H9 (cell line): ENCODE measurements at places on chromosomes 7 and 10.
A peak's percentile ranks its signal among the peaks of the same experiment; 100 is the strongest.

DNA sequence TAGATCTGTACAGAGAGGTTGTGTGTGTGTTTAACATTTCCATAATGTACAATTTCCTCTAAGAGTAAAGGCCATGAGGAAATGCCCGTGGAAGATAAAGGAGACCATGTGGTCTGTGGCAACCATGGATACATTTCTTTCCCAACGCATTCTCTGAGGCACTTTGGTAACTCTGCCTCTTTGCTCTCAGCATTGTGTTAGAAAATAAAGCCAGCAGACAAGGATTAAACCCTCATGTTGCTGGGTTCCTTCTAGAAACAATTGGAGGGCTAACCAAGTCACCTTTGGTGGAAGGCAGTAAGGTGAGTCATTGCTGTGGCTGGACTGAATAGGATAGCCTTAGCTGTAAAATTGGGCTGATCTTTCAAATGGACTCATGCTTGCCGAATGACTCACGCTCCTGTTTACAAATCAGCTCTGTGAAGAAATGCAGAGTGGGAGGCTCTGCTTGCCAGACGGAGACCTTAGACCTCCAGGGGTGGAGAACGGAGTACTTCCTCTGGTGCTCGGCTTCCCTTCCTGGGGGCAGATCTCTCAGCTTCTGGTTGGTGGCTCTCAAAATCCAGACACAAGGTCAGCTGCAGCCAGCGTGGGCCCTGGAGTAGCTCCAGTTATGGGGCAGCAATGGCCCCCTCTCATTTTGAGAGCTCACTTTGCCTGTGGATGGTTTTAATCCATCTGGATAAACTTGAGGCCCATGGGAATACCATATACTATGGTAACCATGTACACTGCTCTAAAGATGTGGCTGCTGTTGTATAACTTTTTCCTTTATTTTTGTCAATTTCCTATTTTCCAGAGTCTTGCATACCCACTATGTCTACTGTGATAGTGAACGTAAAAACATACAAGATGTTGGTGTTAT lies 137.3 kb downstream of the TCF7L2 start:
- peak; percentile 84 for DNase-seq

DNA sequence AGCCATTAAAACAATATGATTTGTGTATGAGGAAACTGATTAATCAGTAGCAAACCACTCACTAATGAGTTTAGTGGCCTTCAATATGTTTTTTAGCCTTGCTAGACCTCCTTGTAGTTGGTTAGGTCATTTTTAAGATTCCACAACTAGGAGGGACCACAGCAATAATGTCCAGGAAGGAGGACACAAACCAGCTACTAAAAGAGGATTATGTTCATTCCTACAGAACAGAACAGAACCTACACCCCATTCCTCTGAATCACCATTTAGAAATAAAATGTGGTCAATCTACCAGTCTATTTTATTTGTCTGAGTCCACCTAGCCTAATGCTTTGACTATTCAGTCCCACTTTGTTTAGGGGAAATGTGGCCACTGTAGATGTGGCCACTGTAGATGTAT lies 226.3 kb downstream of the GLI3 start:
- DNase-seq: no peak

DNA sequence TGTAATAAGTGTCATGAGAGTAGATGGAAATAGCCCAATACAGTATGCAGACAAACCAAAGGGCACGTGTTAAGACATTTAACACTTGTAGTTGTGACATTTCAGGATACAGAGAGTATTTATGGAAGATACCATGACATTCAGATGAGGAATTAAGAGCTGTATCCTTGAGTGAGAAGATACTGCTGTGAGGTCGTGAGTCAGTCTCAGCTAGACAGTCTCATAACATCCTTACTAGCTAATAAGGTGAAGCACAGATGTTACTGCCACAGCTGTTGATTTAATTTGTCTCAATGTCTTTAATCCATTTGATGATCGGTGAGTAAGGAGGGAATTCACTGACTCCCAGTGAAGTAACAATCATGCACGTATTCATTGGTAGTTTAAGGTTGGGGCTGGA lies 288.0 kb upstream of the AKR1E2 start:
- no peak for DNase-seq

DNA sequence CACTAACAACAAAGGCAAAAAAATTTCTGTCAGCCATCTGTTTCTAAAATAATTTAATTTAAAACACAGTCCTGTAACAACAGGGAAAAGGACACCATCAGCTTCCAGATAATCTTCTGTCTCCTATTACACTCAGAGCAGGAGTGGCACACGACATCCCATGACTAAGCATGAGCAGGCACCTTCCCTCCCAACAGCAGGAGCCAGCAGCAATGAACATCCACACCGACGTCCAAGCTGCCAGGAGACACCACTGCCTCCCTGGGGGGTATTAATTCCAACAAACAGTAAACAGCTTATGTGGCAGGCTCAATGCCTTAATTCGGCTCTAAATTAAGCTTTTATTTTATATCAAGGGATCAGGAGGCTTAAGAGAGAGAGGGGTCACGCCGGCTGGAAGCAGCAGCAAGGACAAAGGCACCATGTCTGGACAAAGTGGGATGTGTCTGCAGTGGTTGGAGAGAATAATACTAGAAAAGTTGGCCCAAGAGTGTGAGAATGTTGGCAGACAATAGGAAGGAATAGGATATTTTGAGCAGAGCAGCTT lies 45.7 kb downstream of the KIAA1549 start:
- DNase-seq: no peak

DNA sequence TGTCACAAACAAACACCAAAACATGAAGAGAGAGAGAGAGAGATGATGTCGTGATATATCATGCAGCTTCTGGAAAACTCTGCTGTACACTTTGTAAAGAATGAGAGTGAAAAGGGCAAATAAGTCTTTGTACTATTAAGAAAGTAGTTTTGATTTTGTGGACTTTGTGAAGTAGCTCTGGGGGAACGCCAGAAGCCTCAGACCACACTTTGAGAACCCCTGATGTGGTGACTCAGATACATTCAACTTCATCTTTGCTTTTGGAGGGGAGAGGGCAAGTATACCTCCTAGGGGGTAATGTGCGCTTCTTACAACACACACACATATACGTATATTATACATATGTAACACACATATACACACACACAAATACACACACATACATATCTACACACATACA lies 84.3 kb downstream of the GALNT17 start:
- no peak for DNase-seq

DNA sequence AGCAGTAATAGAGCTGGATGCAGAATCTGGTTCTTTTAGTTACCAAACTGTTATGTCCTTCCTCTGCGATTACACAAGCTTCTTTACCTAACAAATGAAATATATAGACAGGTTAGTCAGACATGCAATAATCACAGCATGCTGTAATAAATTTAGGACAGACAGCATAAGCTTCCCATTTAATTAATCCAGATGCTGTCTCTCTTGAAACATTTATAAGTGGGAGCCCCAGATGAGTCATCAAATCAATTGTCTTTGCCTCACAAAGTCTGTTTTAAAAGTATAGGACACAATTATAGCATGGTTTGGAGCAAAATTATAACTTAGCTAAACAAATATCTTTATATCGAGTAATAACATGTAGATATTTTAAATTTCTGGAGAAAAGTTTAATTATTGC lies 1.6 kb downstream of the CDNF start:
- no peak for DNase-seq

DNA sequence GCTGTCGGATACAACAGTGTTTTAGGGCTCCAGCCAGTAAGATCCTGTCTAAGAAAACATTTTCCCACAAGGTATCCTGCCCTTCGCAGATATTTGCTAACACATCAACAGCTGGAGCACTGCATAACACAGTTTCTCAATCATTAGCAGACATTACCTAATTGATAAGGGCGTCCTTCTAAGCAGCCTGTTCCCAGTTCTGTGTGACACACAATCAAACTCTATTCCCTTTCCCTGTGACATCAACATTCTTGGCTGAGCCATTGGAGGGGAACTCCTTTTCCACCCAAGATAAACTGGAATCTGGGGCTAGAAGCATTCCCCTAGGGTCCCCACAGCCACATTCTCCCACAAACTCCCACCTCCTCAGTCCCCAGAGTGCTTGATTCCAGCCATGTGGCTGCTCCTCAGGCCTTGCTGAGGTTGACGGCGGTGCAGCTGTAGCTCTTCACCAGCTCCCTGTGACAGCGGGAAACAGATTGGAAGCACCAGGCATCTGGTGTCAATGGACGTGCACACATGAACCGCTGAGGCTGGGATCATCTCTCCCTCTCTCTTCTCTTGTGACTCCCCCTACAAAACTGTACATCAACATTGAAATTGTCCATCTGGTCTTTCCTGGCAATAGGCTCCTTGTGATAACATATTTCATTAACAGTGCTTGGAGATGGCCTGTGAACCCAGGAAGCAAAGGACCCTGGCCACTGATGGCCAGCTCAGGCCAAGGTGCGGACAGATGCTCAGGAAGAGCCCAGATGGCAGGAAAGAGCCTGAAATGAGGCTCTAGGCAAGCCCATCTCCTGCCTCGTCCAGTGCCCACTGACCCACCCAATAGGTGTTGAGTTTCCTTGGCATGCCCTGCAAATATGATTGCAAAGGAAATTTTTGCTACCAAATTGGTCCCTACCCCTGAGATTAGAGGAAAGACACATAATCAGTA lies 131.1 kb upstream of the TBX20 start:
- no peak for DNase-seq

- DNase-seq: no peak
Observed at GRCh38 chr10:75951627-75952026, 520.2 kb downstream of the LRMDA start.
